ENCODE measurements at places on chromosomes 5 and 9.

GRCh38 chr5:142097681-142098080 lies 10.9 kb upstream of the NDFIP1 start:
- DNase-seq: no peak

DNA sequence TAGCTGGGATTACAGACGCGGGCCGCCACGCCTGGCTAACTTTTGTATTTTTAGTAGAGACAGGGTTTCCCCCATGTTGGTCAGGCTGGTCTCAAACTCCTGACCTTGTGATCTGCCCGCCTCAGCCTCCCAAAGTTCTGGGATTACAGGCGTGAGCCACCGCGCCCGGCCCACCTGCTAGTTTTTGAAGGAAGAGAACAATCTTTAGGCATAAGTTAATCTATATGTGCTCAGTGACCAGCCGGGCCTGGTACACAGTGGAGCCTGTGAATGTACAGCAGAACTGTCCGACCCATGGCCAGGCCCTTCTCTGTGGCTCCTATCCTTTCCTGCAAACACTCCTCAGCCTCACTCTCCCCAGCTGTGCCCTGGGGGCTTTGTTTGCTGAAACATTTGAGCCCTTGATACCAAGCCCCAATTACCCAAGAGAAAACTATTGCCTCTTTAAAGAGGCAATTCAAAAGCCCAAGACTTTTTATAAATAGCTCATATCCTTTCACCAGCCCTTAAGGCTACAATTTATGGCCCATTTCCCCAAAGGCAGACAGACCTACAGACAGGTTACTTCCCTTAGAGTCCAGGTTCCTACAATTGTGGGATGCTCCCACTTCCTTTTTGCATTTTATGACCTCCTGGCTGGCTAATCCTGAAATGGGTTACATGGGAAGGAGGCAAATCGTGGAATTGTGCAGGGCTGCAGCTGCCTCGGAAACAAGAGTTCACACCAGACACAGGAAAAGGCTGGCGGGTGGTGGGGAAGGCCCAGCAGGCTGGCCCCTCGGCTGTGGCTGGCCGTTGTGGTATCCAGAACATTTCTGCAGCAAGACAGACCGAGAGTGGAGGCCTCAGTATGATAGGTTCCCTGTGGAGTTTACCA lies 37.5 kb downstream of the SPRY4 start:
- peak; percentile 70 for DNase-seq

DNA sequence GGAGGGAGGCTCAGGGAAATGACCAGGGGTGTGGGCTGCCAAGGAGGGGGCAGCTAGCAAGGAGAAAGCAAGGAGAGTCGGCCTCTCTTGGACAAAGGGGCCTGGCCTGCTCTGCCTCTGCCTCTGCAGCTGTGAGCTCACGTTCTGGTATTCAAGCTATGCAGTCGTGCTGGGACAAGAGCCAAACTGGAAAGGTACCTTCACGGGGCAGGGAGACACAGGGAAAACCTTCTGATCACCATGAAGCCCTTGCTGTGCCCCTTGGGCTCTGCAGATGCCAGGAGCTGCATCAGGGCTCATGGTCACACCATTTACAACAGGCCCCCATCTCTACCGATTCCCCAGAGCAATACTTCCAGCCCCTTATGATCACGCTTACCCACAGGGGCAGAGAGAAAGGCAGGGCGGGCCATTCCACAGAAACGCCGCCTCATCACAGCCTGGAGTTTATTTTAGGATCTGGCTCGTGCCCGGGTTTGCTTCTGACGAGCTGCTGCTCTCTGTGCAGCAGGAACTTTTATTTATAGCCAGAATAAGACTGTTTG lies 63.2 kb downstream of the PRRT1B start:
- no peak for DNase-seq

GRCh38 chr5:117262572-117263131 lies 688.0 kb upstream of the SEMA6A start:
- DNase-seq: no peak

DNA sequence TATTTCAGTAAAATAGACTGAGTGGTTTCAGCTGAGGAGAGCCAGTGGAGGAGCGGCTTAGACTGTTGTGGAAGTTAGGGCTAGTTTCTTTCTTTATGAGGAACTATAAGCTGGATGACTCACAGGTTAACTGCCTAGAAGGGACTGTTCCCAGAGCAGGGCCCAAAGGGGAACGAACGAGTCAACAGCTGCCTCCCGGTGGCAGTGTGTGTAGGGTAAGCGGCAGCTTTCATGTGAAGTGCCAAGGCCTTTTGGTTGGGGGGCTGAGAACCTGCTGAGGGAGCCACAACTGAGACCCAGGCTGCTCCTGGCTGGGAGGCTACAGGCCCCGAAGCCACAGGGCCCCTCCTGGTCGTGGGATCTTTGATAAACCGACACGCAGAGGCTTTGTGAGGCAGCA lies 7.0 kb downstream of the SQSTM1 start:
- no peak for DNase-seq

- DNase-seq: no peak
Observed at GRCh38 chr5:124397317-124397716, 349.1 kb downstream of the ZNF608 start.

DNA sequence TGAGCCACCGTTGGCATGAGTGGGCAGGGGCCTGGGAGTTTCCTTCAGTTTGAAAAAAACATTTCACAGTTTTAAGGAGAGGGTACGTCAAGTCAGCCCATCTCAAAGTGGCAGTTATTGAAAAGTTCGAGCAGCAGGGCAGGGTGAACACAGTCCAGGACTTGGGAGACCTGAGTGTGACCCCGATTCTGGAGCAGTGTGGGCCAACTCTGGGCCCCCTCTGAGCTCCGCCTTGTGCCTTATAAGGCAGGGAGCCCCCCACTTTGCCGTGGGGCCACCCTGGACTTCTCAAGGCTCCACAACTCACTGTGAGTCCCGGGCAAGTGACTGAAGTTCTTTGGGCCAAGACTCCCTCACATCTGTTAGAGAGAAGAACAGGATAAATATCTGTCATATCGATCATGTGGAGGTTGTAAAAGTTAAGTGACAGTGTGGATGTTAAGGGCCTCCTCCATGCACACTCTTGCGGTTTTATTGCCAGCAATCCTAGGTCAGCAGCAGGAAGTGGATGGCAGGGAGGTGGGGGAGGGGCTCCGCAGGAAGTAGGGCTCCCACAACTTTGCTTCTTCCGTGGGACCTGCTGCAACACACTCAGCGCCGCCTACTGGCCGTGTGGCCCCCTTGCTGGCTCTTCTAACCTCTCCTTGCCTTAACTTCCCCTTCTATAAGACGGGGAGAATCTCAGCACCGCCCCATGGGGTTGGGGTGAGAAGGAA lies 38.4 kb downstream of the HRH2 start:
- peak; percentile 70 for DNase-seq

DNA sequence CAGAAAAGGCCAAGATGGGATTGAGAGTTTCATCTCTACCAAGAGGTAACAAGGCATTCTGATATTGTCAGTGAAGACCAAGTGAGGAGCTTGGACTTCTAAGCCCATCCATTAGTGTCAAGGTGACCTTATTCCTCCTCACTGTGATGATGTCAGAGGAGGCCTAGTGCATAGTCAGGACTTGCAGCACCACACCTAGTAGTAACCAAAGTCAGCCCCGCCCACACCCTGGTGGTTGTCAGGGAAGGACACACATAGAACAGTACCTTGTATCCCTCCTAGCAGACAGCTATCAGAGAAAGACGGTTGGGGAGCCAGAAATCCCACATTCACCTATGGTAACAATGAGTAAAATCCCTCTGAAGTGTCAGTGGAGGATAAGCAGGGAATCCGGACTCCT lies 111.7 kb downstream of the AP3B1 start:
- no peak for DNase-seq

GRCh38 chr5:101717721-101718120 lies 578.4 kb downstream of the SLCO4C1 start:
- DNase-seq: no peak

DNA sequence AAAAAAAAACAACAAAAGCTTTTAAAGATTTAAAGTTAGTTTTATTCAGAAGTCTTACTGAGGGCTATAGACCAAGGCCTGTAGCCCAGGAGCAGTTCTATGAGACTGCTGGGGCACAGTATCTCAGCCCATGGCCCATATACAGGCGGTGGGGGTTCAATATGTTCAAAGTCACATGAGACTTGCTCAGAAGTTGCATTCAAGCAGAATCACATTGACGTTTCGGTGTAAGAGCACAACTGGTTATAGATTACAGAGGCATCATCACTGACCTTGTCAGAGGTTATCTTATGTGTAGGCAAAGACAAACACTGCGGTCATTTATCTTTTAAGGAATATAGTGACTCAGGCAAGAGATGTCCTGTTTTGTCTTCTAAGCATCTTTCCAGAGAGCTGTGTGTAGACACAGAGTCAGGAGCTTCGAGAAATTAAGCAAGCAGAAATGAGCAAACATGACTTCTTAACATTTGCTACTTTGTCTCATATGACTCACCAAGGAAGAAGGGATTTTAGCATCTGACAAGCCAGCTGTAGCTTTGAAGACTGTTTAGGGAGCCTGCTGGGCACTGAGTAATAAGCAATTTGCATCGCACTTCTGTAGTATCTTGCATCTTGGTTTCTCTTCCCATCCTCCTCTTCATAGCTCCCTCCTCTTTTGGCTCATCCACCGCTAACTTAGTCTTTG lies 12.9 kb upstream of the F2RL1 start:
- DNase-seq: no peak

DNA sequence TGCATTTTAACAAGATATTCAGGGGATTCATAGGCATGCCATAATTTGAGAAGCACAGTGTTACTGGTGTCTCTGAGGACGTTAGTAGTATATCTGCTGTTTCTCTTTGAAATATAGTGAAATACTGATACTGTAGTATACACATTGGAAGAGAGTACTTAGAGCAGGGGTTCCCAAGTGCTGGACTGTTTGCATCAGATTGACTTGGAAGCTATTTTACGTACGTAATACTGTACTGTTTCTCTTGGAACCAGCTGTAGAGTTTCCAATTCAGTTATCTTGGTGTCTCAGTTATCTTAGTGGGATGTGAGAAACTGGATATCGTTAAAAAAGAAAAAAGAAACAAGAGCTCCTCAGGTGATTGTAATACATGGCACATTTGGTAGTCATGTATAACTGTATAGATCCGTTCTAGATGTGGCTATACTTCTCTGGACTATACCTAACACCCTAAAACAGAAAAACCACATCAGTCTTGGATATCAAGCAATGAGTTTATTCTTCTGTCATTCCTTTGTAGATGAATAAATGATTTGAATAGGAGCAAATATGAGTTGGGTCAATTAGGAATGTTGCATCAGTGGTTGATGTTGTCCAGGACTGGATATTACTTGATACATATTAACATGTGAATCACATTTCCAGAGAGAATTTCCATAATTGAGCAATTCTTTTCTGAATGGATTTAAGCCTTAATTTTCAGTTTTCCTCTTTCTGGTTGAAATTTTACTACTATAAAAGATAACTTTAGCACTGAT lies 33.4 kb downstream of the PRRC1 start:
- DNase-seq: no peak

DNA sequence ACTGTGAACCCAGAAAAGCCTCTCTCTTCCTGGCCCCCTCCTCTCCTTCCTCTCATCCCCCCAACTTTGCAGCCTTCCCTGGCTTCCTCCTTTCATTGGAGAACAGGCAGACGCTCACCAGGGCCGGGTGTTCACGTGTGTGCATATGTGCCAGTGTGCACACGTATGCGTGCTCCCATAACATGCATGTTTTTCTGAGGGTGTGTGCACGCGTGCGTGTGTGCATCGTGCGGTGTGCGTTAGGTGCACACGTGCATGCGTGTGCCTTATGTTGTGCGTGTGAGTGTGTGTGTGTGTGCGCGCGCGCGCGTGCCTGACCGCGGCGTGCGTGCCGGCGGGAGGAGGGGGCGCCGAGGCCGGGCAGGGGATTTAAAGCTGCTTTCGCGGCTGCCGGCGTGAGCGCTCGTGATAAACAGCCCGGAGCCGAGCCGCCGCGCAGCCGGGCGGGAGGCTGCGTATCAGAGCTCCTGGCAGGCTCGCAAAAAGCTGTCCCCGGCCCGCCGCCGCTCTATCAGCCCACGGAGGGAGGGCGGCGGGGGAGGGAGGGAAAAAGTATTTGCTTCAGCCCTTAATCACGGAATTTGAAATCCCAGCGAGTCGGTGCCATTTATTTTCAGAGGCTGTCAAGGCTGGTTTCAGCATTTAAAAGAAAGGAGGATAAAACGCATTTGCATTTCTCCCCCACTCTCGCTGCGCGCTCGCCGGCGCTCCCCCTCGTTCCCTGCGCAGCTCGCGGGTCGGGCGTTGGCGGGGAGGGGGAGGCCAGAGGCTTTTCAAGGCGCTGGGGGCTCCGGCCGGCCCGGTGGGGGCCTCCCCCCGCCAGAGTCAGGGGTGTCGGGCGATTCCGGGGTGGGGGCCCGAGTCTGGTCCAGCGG lies 183.9 kb downstream of the C9orf50 start:
- DNase-seq: peak; percentile 41

DNA sequence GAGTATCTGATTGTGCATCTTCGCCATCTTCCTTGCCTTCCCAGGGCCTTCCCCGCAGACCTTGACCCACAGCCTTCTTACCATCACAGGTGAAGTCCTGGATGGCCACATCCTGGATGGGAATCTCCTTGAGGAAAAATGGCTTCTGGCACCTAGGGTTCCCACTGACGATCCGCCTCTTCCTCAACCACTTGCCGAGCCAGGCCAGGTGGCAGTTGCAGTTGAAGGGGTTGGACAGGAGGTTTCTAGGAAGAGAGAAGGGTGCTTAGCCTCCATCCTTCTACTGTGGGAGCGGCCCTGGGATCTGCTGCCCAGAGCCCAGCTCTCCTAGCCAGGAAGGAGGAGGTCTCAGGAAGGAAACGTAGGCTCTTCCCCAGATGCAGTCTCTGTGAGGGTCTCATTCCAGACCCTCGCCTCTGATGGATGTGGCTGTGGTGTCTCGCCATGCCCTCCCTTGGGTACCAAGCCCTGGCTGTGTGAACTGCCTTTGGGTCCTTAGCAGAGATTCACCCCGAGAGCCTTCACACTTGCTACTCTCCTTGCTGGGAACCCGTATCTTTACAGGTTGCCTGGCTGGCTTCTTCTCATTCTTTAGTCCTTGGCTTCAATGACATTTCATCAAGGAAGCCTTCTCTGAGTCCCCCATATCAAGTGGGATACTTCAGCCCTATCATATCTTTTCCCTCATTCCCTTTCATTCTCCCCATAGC lies 170.4 kb upstream of the PANK3 start:
- DNase-seq: no peak

DNA sequence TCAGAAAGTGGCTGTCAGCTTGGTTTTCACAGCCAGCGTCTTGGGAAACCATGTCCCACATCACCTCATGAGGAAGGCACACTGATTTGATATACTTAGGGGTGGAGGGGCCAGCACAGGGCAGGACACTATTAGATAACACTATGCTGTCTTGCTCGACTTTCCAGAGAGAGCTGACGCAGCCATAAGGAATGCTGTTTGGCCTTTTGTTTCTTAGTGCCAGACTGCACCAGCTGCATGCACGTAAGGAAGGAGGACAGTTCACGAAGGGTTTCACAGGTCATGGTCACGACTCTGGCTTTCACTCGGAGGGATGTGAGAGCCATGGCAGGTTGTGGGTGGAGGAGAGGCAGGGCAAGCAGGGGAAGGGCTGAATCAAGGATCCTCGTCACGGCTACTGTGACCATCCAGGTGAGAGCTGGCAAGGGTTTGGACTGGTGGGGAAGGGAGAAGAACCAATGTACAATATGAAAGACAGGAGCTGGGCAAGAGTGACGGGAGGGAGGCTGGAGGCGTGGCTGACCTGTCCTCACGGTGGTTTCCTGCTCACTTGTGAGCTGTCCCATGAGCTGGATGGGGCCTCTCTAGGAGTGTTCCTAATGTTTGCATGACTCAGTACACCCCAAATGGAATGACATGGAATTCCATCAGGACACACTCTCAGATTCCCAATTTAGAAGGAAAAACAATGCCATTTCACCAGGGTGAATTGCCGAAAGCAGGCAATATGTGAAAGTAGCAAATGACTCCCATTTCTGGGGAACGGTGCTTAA lies 61.7 kb downstream of the OTULIN start:
- DNase-seq: no peak
